Activated CD8-positive, alpha-beta memory T cell treated with anti-CD3 and anti-CD28 coated beads, Interleukin-2, amount 10 ng/mL, durations not matched to agents 7 days and 5 days (primary cell): ENCODE measurements at places on chromosomes 11 and 22. TPM values are rescaled to one million over a fixed set of nuclear protein-coding genes. Genes with fewer than 3 reads are reported as not detected.

GRCh38 chr11:107140983-107141382, 122.7 kb upstream of the GUCY1A2 start:
- DNase-seq, result no peak

DNA sequence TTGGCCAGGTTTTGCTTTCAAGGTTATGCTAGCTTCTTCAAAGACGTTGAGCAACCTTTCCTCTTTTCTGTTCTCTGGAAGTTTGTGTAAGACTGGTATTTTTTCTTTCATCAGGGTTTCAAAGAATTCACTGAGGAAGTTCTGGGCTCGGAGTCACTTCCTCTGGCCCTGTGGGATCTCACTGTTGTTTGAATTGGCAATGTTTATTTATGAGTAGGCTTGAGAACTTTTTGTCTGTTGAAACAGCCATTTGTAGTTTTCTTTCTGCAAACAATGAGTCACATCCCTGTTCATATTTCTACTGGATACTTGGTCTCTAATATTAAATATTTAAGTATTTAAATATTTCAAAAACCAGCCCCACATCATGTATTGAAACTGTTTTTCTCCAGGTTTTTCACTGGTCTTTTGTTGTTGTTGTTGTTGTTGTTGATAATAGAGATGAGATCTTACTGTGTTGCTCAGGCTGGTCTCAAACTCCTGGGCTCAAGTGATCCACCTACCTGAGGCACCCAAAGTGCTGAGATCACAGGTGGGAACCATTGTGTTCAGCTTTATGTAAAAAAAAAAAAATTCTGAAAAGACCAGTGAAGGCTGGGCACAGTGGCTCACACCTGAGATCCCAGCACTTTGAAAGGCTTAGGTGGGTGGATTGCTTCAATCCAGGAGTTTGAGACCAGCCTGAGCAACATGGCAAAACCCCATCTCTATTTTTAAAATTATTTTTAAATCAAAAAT, 26.9 kb downstream of the SUSD2 start:
- no peak for DNase-seq

GRCh38 chr22:42470366-42471082, 38.3 kb upstream of the NFAM1 start:
- DNase-seq, result no peak

- no peak for DNase-seq
Measured at GRCh38 chr22:45852826-45853225, 124.1 kb downstream of the WNT7B start.

GRCh38 chr11:83671289-83671688, 385.1 kb upstream of the CCDC90B start:
- no peak for DNase-seq

DNA sequence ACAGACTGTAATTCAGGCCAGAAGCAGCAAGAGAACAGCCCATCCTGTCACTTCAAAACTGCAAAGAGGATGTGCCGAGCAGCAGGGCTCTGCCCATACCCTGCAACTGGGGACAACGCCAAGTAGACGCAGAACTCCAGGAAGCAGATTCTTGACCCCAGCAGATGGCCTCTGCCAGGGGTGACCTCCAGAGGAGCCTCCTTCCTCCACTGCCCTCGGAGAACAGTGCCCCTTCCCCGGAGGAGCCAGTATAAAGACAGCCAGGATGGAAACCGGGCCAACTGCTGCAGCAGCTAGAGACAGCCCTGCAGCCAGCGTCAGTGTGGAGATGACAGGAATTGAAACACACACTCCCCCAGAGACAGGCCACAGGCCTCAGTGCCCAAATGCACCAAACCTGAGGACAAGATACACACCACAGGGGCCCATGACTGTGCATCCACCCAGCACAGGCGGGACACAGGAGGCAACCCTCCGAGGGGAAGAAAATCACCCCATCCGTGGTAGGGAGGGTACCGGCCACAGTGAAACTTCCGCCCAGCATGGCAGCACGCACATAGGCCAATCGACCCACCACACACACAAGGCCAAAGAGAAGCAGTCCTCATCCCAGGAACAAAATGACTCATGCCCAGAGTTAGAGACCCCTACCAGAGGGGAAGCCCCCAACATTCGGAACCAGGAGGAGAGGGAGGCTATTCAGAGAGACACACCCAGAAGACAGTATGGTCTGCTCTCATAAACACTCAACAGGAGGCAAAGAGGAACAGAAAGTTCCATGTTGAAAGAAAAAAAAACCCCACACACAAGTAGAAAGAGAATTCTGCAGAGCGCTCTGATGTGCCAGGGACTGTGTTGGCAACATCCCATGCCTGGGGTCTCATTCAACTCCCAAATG, 5.6 kb downstream of the AHNAK start:
- peak; percentile 92 for DNase-seq

DNA sequence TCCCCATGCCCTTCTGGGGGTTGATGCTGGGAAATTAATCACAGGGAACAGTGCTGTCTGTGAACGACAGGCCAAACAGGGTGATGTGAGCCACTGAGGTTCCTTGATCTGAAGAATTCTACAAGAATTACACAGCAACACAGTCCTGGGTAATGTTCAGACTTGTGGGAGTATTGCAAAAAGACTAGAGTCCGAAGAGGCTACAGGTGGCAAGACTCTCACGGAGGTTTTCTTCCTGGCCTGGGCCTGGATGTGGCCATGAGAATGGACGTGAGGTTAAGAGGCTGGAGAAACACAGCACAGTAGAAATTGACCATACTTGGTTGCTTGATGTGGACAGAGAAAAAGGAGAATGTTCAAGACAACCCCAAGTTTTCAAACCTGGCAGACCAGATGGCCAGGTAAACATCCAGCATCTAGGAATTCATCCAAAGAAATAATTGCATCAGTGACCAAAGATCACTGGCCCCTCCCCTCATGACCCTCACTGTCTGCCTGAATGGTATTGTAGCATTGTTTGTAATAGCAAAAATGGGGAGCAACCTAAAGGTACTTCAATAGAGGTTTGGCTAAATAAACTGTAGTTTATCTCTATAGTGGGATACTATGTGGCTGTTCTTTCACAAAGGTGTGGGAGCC, 70.8 kb downstream of the COMMD9 start:
- no peak for DNase-seq

DNA sequence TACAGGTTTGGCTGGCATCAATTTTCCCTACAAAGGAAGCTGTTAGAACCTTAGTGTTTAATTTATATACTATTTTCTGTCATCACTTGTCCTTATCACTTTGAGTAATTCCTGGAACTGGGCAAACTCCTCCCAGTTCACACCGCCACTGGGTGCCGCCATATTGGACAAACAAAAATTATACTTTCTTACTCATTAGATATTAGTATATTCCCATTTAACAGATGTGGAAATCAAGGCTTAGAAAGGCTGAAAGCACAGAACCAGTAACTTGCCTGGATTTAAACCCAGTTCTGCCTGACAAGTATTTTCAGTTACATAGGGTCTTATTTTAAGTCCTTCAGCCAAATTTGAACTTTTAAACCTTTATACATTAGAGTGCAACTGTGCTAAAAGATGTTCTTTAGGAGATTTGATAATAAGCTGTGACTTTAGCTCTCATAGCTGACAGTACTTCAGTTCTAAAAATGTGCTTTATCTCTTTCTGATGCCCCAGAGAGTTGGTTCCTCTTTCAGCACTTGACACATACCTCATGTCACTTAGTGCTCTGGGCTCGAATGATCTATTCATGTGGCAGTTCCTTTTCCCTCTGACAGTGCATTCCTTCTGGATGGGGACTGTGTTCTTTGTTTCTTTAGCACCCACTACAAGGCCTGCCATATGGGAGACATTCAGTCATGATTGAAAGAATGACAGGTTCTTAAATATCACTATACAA, 25.4 kb downstream of the COA4 start:
- DNase-seq, result no peak

DNA sequence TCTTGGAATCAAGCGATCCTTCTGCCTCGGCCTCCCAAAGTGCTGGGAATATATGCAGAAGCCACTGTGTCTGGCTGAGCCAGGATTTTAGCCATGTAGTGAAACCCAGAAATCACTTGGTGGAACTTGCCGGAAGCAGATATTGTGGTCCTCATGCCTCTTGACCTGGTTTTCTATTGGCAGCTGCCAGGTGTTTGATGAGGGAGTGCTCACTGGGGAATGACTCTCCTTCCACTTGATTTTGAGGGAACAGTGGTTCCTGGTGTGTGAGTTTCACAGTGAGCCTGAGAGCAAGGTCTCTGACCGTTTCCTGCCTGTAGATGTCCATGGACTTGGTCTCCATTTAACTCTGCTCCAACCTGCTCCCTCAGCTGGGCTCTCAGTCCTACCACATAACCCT, 34.7 kb upstream of the ELF5 start:
- DNase-seq, result no peak

- DNase-seq, result no peak
Measured at GRCh38 chr22:20240447-20240764, 27.7 kb downstream of the RTN4R start.

- DNase-seq, result no peak
Measured at GRCh38 chr22:37752189-37753087, 55.3 kb upstream of the GCAT start.

DNA sequence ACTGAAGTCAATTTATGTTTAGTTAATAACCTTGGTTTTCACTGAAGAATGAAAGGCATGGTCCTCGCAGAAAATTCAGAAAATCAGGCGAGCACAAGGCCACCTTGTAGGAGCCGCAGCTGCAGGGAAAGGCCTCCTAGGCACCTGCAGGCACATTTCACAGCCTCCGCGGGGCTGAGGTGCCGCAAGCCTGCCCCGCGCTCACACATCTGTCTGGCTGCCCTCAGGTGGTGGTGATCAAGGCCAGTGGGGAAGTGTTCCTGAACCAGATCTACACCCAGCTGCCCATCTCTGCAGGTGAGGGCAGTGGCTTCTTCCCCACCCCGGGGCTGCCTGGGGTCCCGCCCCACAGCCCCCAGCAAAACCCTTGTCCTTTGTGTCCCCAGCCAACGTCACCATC, 10.5 kb downstream of the MUC5AC start:
- no peak for DNase-seq

DNA sequence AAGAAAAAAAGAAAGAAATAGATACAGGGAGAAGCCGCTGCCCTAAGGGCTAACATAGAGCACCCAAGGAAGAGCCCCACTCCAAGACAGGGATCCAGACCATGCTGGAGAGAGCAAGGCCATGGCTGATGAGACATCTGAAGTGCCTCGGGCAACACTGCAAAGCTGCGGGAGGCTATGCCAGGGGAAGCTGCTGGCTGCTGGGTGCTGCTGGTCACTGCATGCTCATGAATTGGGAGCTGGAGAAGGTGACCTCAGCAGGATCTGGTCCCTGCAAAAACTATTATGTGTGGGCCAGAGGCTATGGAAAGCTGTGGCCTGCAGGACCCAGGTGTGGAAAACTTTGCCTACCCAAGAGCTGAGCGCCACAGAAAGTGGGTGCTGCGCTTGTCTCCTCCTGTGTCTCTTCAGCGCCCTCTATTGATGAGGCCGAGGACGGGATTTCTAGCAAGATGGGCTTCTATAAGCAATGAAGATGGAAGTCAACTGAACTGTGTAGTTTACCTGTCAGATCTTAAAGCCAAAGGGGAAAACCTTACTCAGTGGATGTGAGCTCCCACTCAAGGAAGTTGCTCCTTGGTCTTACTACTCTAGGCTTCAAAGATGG, 17.3 kb upstream of the SLC29A2 start:
- DNase-seq, result peak; percentile 87

DNA sequence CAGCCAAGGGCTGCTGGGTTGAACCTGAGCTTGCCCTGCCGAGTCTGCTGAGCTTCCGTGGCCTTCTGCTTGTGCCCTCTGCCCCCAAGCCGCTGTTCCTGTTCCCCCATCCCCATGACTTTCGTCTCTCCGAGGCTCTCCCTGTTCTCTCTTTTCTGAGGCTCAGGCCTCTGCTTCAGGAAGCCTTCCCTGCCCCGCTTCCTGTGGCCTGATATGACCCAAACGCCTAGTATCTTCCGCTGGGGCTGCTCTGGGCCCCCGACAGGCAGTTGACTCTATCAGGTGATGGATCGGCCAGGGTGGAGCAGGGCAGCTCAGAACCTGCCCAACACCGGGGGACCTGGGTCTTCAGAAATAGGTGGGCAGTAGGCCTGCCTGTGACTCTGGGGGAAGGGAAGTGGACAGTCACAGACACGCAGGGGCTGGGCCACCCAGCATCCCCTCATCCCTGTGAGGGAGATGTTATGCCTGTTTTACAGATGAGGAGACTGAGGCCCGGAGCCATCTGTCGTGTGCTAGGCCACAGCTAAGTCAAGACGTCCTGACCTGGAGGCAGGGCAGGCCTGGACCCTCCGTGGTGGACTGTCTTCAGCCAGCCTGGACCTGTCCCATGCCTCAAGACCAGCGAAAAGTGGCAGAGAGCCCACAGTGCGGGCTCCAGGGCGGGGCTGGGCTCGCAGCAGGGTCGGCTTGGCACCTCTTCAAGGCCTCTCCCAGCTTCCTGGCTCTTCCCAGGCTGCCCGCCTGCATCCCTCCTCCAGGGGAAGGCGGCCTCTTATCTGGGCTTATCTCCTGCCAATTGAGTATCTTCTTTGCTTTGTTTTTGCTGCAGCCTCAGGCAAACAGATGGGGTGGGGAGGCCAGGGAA, 16.2 kb downstream of the BAD start:
- DNase-seq, result no peak

DNA sequence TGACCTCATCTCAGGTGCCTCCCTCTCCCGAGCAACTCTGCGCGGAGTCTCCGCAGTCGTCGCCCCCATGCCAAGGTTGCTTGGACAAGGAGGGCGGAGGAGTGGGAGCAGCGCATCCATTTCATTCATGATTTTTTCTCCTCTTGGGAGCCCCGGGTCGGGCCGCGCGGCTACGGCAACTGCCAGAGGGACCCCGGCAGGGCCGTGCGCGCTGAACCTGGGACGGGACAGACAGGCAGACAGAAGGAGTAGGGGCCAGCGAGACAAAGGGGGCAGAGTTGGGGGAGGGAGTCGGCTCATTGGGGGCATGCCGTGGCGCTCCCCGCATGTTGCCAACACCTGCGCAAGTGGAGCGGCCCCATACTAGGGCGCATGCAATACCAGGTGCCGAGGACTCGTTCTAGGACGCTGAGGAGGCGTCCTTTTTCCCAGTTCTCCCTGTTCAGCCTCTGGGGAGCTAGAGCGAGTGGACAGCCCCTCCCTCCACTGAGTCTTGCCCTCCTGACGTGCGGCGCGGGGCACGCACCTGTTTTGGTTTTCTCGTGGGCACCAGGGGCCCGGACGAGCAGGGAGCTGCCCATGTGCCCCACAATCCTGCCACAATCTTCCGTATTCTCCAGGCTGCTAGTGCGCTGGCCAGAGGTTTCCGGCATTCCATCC, 501 bp upstream of the PTPN5 start:
- no peak for DNase-seq

DNA sequence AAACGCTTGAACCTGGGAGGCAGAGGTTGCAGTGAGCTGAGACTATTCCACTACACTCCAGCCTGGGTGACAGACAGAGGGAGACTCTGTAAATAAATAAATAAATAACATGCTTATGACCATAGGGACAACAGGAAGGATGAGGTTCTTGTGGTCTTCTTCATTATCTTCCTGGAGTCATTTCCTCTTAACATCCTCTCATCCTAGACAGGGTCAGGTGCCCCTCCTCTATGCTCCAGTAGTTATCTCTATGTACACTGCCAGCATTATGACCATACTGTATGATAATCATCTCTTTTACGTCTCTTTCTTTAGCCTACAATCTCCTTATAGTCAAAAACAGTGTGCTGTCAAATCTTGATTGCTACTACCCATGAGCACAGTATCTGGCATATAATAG, 17.7 kb downstream of the RAB30 start:
- no peak for DNase-seq

- no peak for DNase-seq
Measured at GRCh38 chr11:20085918-20086317, 74.4 kb downstream of the DBX1 start.

Gene PRAME
- not detected for total RNA-seq

Gene PATE2
- total RNA-seq, result not detected

Gene CHST1
- total RNA-seq, result 0.35 TPM

Gene EI24
- 29.0 TPM for total RNA-seq

Gene DENND5A
- total RNA-seq, result 19.0 TPM
